H54 (cell line): ENCODE measurements at places on chromosomes 11 and 22.

DNA sequence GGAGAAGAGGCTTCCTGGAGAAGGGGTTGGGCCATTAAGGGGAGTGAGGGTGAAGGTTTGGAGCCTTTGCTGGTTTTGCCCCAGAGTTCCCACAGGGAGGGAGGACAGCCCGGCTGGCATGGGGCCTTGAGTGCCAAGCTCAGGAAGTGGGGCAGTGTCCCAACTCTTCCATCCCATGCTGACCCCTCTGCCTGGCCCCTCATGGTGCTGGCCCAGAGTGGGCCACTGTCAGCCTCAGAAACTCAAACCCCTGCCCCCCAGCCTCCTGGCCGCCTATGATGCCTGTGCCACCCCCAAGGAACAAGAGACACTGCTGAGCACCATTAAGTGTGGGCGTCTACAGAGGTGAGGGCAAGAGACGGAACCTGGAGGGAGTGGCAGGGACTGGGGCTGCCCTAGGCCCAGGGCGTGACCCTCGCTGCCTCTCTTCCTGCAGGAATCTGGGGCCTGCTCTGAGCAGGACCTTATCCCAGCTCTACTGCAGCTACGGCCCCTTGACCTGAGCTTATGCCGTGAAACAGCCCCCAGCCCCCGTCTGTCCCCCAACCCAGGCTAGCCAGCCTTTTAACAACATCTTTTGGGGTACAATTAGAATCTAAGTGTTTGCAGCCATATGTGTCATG is 5.4 kb downstream of the MUS81 start:
- no peak for DNase-seq

- no peak for DNase-seq
Observed at GRCh38 chr22:45783690-45784089, 112.1 kb downstream of the ATXN10 start.

DNA sequence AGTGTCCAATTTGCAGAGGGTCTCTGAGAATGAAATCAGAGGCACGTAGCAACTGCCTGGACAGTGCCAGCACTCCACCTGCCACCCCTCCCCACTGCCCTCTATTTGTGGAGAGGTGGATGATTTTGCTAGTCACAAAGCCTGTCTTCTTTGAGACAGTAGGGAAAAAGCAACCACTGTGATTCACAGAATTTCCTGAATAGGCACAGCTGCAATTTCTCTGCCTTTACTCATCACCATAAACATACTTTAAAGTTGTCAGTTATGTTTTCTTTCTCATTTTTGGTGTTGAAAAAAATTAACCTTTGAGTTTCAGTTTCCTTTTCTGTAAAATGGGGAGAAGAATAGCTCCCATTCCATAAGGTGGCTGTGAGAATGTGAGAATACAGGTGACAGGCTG is 134.3 kb downstream of the TEAD1 start:
- peak; percentile 33 for DNase-seq

DNA sequence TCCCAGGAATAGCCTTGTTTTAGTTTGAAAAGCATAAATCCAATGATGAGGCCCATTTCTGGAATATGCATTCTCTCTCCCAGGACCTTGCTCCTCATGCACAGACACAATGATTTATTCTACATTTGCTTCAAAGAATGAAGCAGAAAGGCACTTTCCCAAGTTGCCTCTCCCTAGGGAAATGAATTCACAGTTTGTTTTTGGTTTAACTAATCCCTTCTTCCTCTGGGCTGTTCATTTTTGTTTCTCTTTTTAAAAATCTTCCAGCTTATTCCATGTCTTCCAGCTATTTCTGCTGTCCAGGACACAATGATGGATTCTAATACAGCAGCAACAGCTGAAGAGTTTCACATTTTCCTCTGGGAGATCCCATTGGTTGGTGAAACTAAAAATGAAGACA is 1529.2 kb upstream of the TENM4 start:
- DNase-seq, result no peak

DNA sequence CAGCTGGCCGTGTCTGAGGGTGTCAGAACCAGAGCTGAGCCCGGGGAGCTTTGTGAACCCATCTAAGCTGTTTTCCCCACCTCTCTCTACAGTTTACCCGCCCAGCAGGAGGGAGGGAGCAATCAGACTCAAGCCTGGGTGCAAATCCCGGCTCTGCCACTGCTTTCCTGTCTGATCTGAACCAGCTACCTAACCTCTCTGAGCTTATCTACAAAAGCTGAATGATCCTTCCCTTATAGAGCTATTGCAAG is 252 bp downstream of the APOL2 start:
- DNase-seq, result no peak

GRCh38 chr11:74141241-74141695 is 29.5 kb downstream of the C2CD3 start:
- no peak for DNase-seq

DNA sequence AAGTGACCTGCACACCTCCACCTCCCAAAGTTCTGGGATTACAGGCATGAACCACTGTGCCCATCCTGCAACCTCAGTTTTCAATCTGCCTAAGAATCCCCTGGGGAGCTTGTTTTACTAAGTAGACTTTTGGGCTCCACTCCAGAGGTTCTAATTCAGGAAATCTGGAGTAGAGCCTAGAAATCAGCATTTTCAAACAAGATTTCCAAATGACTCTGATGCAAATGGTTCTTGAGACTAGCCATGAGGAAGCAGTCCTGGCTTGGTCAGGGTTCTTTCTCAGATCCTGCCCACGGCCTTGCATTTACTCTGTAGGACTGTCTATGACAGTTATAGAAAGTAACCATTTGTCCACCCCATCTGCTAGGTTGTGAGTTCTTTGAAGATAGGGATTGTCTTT is 1.6 kb upstream of the KCNE3 start:
- DNase-seq, result no peak

DNA sequence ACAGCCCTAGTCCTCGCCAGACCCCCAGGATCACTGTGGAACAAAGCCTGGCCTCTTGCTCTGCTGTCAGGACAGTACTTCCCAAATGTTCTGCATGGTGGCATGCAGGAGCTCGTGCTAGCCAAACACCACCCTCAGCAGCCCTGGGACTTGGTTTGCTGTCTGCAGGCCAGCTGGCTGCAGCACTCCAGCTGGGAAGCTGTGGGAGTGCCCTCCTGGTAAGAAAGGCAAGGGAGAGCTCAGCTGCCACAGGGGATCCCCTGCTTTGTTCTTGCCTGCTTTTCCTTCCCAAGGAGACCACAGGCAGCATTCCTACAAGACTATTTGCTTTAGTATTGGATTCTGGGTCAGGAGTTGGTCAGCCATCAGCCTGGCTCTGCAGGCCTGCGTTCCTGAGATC is 27.9 kb downstream of the TCIRG1 start:
- no peak for DNase-seq

GRCh38 chr11:30889143-30889794 is 303.1 kb upstream of the MPPED2 start:
- DNase-seq, result no peak

DNA sequence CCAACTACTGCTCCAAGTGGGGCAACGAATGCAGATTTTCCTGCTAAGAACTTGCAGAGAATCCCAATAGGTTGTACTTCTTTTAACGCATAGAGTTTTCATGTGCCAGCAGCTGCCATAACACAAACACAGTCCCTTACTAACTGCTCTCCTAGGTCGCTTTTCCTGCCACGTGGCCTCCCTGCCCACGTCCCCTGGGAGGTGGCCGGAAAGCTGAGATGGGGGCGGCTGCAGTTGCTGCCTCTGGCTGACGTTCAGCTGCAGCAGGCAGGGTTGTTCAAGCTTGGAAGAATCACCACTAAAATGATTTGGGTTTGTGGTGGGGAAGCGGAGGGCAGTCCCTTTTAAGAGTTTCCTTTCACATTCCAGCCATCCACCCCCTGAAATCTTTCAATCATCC is 39.3 kb downstream of the ZNF202 start:
- no peak for DNase-seq
